Fibroblast of upper back skin (primary cell): ENCODE measurements at places on chromosomes 1 and 21.

DNA sequence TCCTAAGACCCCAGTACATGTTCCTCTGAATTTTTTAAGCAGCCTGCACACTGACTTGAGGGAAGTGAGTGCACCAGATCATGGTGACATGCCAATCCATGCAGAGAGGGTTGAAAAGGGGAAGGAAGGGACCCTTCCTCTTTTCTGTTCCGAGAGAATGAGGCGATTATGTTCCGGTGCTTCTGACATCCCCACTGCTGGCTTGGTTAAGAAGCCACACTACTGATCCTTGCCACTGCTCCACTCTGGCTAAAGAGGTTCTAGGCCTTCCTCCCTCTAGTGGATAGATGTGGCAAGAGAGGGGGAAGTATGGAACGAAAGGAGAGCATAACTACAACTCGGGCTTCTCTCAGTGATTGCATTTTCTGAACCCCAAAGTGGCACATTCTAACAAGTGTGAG, 1.8 kb upstream of the CYB5R1 start:
- DNase-seq = peak; percentile 63

- DNase-seq = no peak
These were observed 61.6 kb downstream of the NFIA start for GRCh38 chr1:61143821-61144424.

DNA sequence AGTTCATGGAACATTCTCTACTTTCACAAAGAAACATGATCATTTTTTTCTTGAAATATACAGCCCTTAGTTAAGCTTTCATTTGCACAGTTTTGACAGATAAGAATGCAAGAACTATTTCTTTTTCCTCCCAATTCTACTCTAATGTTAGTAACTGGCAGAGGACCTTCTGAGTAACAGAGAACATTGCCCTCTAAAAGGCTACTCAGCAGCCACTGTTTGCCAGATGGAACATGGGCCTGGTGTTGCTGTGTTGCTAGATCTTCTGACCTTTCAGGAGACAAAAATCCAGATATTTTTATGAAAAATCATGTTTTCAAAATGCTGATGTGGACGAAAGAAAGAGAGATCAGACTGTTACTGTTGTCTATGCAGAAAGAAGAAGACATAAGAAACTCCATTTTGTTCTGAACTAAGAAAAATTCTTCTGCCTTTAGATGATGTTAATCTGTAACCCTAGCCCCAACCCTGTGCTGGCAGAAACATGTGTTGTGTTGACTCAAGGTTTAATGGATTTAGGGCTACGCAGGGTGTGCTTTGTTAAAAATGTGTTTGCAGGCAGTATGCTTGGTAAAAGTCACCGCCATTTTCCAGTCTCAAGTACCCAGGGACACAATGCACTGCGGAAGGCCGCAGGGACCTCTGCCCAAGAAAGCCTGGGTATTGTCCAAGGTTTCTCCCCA, 2.9 kb upstream of the PRDX6 start:
- no peak for DNase-seq

GRCh38 chr1:15761366-15762128, 3.0 kb downstream of the FBLIM1 start:
- no peak for DNase-seq

DNA sequence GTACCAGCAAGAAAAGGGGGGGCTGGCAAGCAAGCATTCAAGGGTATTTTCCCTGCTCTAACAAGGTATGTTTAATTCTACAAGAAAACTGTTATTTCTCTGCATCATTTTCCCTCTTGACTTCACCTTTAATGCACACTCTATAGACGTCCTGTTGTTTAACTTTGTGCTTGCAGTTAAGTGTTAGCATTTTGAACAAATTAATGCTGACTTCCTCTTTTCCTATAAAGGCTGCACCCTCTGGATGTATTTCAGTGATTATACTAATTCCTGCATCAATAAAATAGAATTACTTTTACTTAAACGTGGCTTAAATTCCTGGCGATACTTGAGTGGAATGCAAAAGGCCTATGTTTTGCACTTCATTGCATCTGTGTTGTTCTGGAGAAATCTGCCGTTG, 183.3 kb downstream of the KCNJ6 start:
- no peak for DNase-seq

GRCh38 chr21:45839274-45839673, 142.3 kb upstream of the COL6A1 start:
- peak; percentile 66 for DNase-seq

DNA sequence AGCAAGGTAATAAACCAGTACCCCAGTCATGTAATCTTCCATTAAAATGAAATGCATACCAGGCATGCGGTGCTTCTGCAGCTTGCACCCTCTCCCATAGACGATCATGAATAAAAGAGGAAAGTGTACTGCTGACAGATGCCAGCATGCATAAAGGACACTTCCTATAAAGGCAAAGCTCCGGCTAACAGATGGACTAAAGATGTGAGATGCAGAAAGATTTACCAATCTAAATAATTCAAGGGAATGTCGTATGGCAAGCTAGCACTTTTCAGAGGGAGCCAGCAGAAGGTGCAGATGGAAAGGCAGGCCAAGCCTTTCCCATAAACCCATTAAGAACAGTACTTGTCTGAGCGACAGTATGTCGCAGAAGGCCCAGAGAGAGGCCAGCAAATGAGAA, 542.0 kb downstream of the NUF2 start:
- no peak for DNase-seq

DNA sequence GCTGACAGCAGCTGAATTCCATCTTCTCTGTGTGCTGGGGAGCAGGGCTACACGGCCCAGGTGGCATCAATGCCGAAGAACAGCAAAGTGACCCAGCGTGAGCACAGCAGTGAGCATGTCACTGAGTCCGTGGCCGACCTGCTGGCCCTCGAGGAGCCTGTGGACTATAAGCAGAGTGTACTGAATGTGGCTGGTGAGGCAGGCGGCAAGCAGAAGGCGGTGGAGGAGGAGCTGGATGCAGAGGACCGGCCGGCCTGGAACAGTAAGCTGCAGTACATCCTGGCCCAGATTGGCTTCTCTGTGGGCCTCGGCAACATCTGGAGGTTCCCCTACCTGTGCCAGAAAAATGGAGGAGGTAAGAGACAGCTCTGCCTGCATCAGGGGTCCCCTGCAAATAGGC, 16.6 kb downstream of the SLC6A17 start:
- DNase-seq = no peak

GRCh38 chr1:63327417-63328054, 5.2 kb downstream of the FOXD3 start:
- peak; percentile 47 for DNase-seq

GRCh38 chr21:43703035-43703880, 15.7 kb upstream of the PDXK start:
- DNase-seq = peak; percentile 86

DNA sequence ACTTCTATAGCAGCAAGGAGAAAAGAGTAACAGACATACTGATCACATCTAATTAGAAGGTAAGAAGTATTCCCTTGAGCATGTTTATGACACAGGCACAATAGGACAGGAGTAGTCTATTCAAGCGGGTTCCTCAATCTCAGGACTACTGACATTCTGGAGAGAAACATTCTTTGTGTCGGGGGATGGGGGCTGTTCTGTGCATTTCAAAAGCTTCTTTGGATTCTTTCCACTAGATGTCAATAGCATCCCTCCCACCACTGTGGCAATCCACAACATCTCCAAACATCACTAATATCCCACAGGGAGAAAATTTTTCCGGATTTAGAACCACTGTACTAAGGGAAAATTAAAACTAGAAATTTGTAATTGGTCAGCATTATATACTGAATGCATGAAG, 56.9 kb downstream of the ADAMTS5 start:
- peak; percentile 69 for DNase-seq

- peak; percentile 79 for DNase-seq
These were observed 17.1 kb upstream of the SPSB1 start for GRCh38 chr1:9275567-9276034.

DNA sequence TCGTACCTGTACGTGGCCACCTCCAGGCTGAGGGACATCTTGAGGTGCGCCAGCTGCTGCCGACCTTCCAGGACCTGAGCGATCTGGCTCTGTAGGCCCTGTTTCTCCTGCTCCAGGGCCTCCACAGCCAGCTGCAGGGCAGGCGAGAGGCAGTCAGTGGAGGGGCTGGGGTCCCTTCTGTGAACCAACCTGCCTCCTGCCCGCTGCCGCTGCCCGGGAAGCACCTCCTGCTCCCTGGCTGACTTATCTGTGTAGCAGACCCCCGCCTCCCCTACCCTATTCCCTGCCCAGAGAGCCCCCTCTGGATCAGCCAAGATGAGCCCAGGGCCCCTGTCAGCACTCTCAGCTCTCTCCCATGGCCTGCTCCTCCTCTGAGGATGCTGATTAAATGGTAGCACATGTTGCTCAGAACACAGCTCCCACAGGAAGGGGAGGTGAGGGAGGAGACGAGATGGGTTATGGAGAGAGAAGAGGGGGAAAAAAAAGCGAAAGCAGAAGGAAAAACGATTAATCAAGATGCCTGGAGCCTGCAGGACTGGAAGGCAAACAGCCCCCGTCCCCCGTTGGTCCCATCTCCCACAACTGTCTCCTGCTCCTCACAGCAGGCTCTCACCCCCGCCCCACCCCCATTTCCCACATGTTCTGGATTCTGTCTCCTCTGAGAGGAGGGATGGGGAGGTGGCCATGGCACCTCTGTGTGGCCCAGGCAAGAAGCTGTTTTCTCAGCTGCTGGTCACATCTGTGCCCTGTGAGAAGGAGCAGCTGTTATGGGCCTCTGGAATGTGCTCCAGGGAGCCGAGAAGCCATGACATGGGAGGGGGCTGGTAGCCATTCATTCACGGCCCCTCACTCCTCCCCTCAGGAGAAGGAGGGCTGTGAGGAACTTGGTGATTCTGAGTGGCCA, 1.7 kb downstream of the NES start:
- DNase-seq = peak; percentile 68

DNA sequence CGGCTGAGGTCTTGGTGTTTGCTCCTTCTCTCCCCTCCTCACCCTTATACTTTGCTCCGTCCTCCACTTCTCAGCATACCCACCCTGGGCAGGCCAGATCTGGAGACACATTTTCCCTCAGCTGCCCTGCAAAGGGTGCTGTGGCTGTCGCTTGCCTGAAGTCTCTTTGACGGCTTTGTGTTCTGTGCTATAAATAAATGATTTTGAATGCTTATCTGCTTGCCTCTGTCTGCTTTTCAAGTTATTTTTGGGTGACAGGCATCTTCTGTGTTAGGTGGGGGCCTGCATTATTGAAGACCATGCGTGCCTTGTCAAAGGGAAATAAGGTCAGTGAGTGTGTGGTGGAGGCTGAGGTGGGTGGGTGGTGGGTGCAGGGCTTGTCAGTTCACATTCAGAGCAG, 66.9 kb upstream of the KCND3 start:
- DNase-seq = no peak

- DNase-seq = no peak
These were observed 150.9 kb downstream of the ZC3H11B start for GRCh38 chr1:219461981-219462400.

DNA sequence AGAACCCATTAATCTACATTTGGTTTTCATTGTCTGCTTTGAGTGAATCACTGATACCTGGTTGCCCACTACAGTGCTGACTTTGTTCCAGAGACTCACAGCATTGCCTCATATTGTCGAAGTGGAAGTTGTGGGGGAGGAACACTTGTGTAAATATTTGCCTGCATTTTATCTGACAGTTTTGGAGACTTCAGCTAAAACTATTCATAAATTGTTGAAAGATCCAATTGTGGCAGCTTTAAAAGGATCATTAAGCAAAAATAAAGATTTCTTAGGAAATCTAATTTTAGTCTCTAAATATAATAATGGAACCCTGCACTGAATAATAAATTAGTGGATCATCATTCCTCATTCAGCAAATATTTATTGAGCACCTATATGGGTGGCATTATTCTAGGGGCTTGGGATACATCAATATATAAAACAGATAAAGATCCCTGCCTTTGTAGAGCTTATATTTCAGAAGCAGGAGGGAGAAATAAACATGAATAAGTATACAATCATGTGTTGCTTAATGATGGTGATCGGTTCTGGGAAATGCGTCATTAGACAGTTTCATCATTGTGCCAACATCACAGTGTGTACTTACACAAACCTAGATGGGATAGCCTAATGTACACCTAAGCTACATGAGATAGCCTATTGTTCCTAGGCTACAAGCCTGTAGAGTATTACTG, 73.5 kb downstream of the OSBPL9 start:
- peak; percentile 77 for DNase-seq

DNA sequence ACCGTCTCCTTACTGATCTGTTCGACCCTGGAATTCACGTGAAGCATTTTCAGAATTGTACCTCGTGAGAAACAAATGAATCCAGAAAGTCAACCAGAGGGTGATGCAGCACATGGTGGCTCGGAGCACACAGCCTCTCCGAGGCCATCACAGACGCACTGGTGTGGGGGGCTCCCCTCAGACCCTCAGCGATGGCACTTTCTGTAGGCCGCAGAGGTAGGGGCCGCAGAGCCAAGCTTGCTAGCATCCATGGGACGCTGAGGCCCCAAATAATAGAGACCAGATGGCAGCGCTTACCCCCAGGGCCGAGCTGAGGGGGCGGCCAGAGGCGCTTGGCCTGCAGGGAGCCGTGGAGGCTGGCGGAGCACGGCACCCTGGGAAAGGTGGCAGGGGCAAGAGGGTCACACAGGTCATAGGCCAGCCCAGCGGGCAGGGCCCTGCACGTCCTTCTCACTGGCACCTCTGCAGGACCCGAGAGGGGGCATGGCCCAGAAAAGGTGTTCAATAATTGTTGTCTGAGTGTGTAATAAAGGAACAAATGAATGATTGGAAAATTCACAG, 28.1 kb upstream of the COL6A2 start:
- DNase-seq = no peak

GRCh38 chr21:39311164-39311563, 2.3 kb downstream of the BRWD1 start:
- no peak for DNase-seq

- DNase-seq = no peak
These were observed 27.9 kb downstream of the C1orf115 start for GRCh38 chr1:220717800-220718640.

DNA sequence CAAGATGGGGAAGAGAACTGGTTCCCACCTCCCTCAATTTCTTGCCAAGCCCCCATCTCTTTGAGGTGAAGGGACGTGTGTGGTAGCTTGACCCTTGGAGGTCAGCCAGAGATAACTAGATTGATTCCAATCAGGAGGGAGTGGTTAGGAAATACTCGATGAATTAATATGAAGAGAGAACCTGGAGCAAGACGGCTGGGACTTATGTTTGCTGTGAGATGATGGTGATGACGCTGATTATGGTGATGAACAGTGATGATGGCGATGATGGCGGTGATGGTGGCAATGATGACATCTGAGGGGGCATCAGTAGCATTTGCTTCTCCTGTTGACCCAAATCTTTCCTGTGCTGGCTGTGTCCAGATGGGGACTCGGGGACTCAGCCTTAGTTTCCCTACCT, 724 bp downstream of the PADI1 start:
- no peak for DNase-seq

GRCh38 chr1:117147341-117147831, 25.8 kb upstream of the TRIM45 start:
- no peak for DNase-seq

- DNase-seq = no peak
These were observed 49.1 kb downstream of the ERI3 start for GRCh38 chr1:44305962-44306422.

DNA sequence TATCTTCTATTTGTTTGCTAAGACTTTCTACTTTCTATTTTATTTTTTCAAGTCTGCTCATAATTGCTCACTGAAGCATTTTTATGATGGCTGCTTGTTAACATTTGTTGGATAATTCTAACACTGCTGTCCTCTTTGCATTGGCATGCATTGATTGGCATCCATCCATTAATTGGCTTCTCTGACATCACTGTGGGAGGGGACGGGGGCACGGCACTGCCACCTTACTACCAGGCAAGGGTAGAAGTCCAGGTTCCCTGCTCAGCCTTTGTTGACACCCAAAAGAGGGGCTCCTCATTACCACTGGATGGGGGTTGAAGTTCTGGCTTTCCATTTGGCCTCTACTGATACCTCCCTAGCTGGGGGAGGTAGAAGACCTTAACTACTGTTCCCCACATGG, 11.5 kb upstream of the ABCG1 start:
- no peak for DNase-seq
